ENCODE measurements at places on chromosomes 7 and 10. TPM values are rescaled to one million over a fixed set of nuclear protein-coding genes. Genes with fewer than 3 reads are reported as not detected.

Gene GFRA1
- 0.18 TPM for total RNA-seq

Gene C7orf57
- 0.09 TPM for total RNA-seq

Gene PON3
- not detected for total RNA-seq

Gene PLXNA4
- total RNA-seq = 3.0 TPM

Gene STX1A
- total RNA-seq = 3.6 TPM

All from fibroblast of the aortic adventitia (primary cell).